ENCODE measurements at places on chromosomes 3 and 15. TPM values are rescaled to one million over a fixed set of nuclear protein-coding genes. Genes with fewer than 3 reads are reported as not detected.

GRCh38 chr3:33768578-33769330, 29.7 kb upstream of the PDCD6IP start:
- no peaks in the 10 kb centered on the region for H3K36me3 ChIP-seq
- H3K4me1 ChIP-seq = no peaks in the 10 kb centered on the region
- H3K27me3 ChIP-seq = no peaks in the 10 kb centered on the region

GRCh38 chr3:57026944-57027343, 33.5 kb upstream of the SPATA12 start:
- no peaks in the 10 kb centered on the region for H3K4me1 ChIP-seq
- H3K36me3 ChIP-seq = no peaks in the 10 kb centered on the region
- no peak overlapping the region for H3K27ac ChIP-seq
- no peak overlapping the region for H3K4me3 ChIP-seq

GRCh38 chr3:178482981-178483380, 53.3 kb upstream of the KCNMB2 start:
- H3K27ac ChIP-seq = no peak overlapping the region
- no peaks in the 10 kb centered on the region for H3K27me3 ChIP-seq
- no peaks in the 10 kb centered on the region for H3K36me3 ChIP-seq
- no peak for DNase-seq

GRCh38 chr3:143699424-143699823, 148.8 kb downstream of the SLC9A9 start:
- no peak for DNase-seq
- no peaks in the 10 kb centered on the region for H3K36me3 ChIP-seq
- H3K27me3 ChIP-seq = no peaks in the 10 kb centered on the region
- no peak overlapping the region for H3K27ac ChIP-seq
- peaks cover 8% of the 10 kb centered on the region for H3K4me1 ChIP-seq

DNA sequence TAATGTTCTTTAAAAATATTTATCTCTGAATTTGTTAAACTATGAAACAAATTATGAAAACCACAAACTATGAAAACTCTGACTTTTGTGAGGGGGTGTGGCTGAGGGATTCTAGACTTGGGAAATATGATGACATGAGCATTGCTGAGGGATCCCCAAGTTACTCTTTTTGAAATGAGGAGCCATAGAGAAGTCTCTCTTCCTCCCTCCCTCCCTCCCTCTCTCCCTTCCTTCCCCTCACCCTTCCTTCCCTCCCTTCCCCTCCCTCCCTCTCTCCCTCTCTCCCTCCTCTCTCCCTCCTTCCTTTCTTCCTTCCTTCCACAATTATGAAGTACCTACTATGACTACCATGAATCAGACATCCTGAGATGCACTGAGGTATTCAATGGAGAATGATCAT, 673.1 kb downstream of the ROBO1 start:
- no peaks in the 10 kb centered on the region for H3K27me3 ChIP-seq
- no peak overlapping the region for H3K4me3 ChIP-seq
- H3K27ac ChIP-seq = no peak overlapping the region
- H3K36me3 ChIP-seq = no peaks in the 10 kb centered on the region
- H3K4me1 ChIP-seq = no peaks in the 10 kb centered on the region

- no peak overlapping the region for H3K27ac ChIP-seq
- no peaks in the 10 kb centered on the region for H3K27me3 ChIP-seq
- no peaks in the 10 kb centered on the region for H3K4me1 ChIP-seq
- H3K36me3 ChIP-seq = peaks cover 13% of the 10 kb centered on the region
- peak; percentile 68 for DNase-seq
Observed at GRCh38 chr15:85649372-85649771, 145.4 kb downstream of the KLHL25 start.

- peak; percentile 33 for DNase-seq
- no peaks in the 10 kb centered on the region for H3K4me1 ChIP-seq
- H3K27ac ChIP-seq = no peak overlapping the region
- no peaks in the 10 kb centered on the region for H3K36me3 ChIP-seq
- no peak overlapping the region for H3K4me3 ChIP-seq
- H3K27me3 ChIP-seq = peaks cover 3% of the 10 kb centered on the region
Observed at GRCh38 chr3:155080692-155081091, 573 bp downstream of the MME start.

GRCh38 chr15:89792106-89792805, 16.1 kb downstream of the MESP2 start:
- no peak for DNase-seq
- H3K27ac ChIP-seq = no peak overlapping the region
- H3K4me1 ChIP-seq = no peaks in the 10 kb centered on the region
- H3K4me3 ChIP-seq = no peak overlapping the region

The DUOXA2 gene
- total RNA-seq = not detected

The TMEM108 gene
- total RNA-seq = 9.8 TPM

- no peaks in the 10 kb centered on the region for H3K4me1 ChIP-seq
- H3K36me3 ChIP-seq = no peaks in the 10 kb centered on the region
- DNase-seq = peak; percentile 29
- no peak overlapping the region for H3K27ac ChIP-seq
- no peak overlapping the region for H3K4me3 ChIP-seq
Observed at GRCh38 chr15:68384451-68385239, 47.3 kb downstream of the ITGA11 start.

DNA sequence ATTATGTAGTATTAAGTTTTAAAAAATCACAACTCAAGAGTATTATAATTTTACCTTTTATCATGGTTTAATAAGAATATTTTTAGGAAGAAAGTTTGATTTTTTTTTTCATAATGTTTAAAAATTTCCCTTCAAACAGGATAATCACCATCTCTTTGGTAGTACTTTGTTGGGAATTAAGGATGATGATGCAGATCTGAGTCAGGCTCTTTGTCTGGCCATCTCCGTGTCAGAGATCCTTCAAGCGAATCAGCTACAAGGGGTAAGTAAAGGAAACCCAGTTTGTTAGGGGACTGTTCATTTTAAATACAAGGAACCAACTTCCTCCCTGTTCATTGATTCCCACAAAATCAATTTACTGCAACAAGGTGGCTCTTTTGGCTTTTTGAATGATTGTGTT, 36.8 kb upstream of the NIT2 start:
- DNase-seq = no peak
- peaks cover 8% of the 10 kb centered on the region for H3K36me3 ChIP-seq
- H3K27ac ChIP-seq = no peak overlapping the region
- no peaks in the 10 kb centered on the region for H3K4me1 ChIP-seq

The ASB7 gene
- 15.3 TPM for total RNA-seq

- no peaks in the 10 kb centered on the region for H3K27me3 ChIP-seq
- no peak for DNase-seq
- H3K4me3 ChIP-seq = no peak overlapping the region
- no peaks in the 10 kb centered on the region for H3K36me3 ChIP-seq
- no peak overlapping the region for H3K27ac ChIP-seq
Observed at GRCh38 chr3:161295325-161295724, 74.2 kb downstream of the NMD3 start.

The ARGFX gene
- total RNA-seq = not detected

DNA sequence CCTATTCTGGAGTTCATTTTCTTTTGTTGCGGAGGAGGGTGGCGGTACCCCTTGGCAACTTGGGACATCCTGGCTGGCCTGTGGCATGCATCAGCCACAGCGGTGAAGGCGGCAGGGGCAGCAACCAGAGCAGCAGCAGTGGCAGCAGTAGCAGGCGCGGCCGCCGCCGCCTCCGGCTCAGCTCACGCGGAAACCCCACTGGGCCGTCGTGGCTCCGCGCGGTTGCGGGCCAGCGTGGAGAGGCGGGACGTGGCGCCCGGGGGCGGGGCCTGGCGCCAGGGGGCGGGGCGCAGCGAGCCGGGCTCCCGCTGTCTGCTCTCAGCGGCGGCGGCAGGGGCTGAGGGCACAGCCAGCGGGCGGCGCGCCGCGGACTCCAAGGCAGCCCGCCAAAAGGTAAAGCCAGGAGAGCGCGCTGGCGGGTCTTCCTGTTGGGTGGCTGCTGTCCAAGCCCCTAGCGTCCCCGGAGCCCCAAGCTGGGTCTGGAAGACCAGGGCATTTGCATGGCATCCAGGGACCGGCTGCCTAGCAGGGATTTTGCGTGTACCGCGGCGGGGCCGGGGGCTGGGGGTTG, 334.4 kb upstream of the THRB start:
- peaks cover 18% of the 10 kb centered on the region for H3K4me1 ChIP-seq
- DNase-seq = no peak
- H3K27ac ChIP-seq = no peak overlapping the region
- H3K36me3 ChIP-seq = no peaks in the 10 kb centered on the region
- peaks cover 9% of the 10 kb centered on the region for H3K27me3 ChIP-seq
- H3K4me3 ChIP-seq = no peak overlapping the region

The TBC1D2B gene
- total RNA-seq = 62.9 TPM

DNA sequence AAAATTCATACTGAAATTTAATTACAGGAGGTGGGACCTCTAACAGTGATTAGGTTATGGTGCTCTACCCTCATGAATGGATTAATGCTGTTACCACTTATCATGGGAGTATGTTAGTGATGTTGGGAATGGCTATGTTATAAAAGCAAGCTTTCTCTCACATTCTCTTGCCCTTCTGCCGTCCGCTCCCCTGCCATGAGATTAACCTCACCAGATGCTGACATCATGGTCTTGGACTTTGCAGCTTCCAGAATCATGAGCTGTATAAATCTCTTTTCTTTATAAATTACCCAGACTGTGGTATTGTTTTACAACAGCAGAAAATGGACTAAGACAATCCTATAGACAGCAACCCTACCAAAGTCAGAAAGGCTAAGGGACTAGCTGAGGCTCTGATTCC, 884.8 kb downstream of the FHIT start:
- H3K36me3 ChIP-seq = no peaks in the 10 kb centered on the region
- H3K4me1 ChIP-seq = no peaks in the 10 kb centered on the region
- no peaks in the 10 kb centered on the region for H3K27me3 ChIP-seq
- DNase-seq = no peak

DNA sequence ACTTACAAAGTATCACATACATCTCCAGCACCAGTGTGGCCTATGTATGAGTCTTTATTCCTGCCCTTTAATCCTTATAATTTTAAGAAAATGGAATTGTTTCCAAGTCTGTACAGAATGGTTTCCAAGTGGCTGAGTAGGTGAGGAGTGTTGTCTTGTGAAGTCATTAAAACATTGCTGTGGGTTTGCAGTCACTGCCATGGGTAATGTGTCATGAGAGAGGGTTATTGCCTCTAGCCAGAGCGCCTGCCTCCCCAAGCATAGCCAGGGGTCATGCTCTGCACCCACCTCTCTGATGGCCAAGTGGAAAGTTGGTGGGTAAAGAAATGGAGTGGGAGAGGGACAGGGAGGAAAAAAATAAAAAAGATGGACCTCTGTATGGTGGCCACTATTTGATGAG, 25.3 kb downstream of the TRAK1 start:
- no peak overlapping the region for H3K4me3 ChIP-seq
- H3K36me3 ChIP-seq = no peaks in the 10 kb centered on the region
- DNase-seq = no peak
- no peaks in the 10 kb centered on the region for H3K27me3 ChIP-seq
- H3K27ac ChIP-seq = no peak overlapping the region

GRCh38 chr15:38647683-38648082, 83.1 kb upstream of the RASGRP1 start:
- H3K4me1 ChIP-seq = no peaks in the 10 kb centered on the region
- H3K4me3 ChIP-seq = no peak overlapping the region
- H3K27ac ChIP-seq = no peak overlapping the region
- no peaks in the 10 kb centered on the region for H3K27me3 ChIP-seq

DNA sequence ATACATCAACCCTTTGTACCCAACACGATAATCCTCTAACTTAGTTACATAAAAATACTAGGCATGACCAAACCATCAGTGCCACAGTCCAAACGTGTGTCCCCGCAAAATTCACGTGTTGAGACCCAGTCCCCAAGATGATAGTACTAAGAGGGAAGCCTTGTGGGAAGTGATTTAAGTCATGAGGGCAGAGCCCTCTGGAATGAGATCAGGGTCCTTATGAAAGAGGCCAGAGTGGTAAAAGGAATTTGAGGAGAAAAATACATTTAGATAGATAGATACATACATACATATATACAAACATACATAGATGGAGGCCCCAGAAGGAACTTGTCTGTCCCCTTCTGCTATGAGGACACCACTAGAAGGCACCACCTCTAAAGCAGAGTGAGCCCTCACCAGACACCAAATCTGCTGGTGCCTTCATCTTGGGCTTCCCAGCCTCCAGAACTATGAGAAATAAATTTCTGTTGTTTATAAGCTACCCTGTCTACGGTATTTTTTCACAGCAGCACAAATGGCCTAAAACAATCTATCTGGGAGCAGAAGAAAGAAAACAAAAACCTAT, 8.0 kb downstream of the TBC1D2B start:
- H3K4me1 ChIP-seq = peaks cover 48% of the 10 kb centered on the region
- no peaks in the 10 kb centered on the region for H3K27me3 ChIP-seq
- no peak overlapping the region for H3K4me3 ChIP-seq
- H3K27ac ChIP-seq = peak overlapping the region; percentile 81

DNA sequence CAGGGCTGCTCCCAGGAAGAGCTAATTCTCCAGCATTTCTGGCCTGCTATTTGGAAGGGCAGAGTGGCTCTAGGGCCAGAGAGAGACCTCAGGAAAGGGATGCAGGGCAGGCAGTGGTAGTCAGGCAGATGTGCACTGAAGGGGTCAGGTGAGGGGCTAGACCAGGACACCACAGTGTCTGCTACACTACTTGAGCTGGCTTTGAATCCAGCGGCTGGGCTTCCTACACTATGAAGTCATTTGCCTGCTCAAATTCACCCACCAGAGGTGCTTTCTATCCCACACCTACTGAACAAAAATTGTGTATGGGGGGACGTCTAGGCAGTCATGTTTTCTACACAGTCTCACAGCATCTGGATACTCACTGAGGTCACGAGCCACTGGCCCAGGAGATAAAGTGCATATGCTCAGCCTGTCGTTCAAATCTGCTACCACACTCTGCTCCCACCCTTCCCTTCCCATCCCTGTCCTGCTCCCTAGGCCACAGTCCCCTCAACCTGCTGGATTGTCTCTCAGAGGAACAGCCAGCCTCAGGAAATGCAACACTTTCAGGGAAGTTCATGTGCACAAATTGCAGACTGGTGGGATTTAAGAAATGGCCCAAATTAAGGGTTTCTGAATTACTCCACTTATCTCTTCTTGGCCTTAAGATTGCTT, 49.9 kb upstream of the SLC6A11 start:
- no peak overlapping the region for H3K27ac ChIP-seq
- H3K27me3 ChIP-seq = no peaks in the 10 kb centered on the region
- no peak for DNase-seq
- H3K36me3 ChIP-seq = no peaks in the 10 kb centered on the region
- H3K4me3 ChIP-seq = no peak overlapping the region
- no peaks in the 10 kb centered on the region for H3K4me1 ChIP-seq

GRCh38 chr15:40016224-40016865, 22.6 kb downstream of the SRP14 start:
- H3K4me1 ChIP-seq = no peaks in the 10 kb centered on the region
- H3K36me3 ChIP-seq = peaks cover 30% of the 10 kb centered on the region
- DNase-seq = peak; percentile 15

- H3K4me1 ChIP-seq = peaks cover 39% of the 10 kb centered on the region
- no peaks in the 10 kb centered on the region for H3K36me3 ChIP-seq
- H3K27me3 ChIP-seq = no peaks in the 10 kb centered on the region
- DNase-seq = peak; percentile 93
- H3K27ac ChIP-seq = peak overlapping the region; percentile 41
- no peak overlapping the region for H3K4me3 ChIP-seq
Observed at GRCh38 chr3:197354568-197355001, 56.2 kb upstream of the DLG1 start.
